ENCODE measurements at places on chromosomes 6 and 20.

- no peak for DNase-seq
These were observed 10.4 kb downstream of the TRIM31 start for GRCh38 chr6:30102414-30102969.

GRCh38 chr6:5786969-5787720, 219.6 kb downstream of the NRN1 start:
- no peak for DNase-seq

DNA sequence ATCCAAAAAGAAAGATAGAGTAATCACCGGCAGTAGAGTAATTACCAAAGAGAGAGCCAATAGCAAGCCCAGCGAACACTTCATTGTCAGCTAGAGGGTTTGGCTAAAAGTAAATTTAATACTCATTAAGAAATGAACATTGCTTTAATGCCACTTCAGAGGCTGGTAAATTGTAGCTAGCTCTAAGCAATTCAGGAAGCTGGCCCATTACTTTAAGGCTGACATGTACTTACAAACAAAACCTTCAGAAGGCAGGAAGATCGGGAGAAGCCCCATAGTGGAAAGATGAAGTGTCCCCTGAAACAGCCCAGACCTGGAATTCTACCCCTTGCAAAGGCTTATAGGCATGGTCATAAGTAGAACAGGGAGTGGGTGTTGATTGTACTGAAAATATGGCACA, 396.6 kb upstream of the ID4 start:
- no peak for DNase-seq

DNA sequence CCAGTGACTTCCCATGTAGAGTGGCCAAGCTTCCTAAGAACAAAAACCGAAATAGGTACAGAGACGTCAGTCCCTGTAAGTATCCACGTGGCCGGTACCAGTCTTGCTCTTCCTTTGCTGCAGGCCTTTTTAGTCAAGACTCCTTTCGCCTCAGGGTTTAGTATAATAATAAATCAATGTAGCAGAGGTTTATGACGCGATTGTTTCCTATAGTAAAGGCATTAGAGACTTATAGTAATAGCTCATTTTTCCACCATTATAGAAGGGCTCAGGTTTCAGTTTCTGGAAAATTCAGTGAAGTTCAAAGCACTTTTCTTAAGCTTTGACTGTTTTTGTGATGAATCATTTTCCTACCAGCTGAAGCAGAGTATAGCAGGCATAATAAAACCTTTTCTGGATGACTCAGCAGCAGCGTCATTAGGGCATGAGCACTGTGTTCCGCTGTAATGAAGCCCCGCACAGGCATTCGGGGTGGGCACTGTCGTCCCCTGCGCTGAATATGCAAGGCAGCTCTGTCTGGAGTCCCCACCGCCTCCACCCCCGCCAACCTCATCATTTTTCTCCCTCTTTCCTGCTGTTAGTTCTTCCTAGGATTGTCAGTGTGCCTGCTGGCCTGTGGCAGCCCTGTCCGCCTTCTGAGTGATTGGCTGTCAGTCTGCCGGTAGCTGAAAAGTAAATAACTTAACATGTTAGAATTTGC, 51.3 kb downstream of the PTPN1 start:
- DNase-seq, result peak; percentile 45

- DNase-seq, result no peak
These were observed 3.3 kb upstream of the TMEM14A start for GRCh38 chr6:52667572-52667971.
